ENCODE measurements at places on chromosomes 4 and X.
A peak's percentile ranks its signal among the peaks of the same experiment; 100 is the strongest.

GRCh38 chr4:126238013-126238412 is 923.3 kb downstream of the FAT4 start:
- DNase-seq, result no peak

DNA sequence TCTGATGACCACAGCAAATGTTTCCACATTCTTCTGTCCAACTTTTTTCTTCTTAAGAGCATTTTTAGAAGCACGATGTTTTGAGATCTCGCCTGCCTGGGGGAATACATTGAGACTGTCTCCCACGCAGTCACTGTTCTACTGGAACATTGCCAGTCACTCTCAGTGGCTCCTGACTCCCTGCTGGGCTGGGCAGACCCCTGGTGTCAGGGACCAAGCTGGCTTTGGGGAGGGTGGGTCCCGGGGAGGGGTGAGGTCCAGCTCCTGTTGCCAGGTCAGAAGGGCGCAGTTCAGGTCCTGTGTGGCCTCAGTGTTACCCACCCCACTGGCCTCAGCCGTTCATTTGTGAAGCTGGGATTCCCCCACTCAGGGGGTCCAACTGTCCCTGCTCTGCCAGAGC is 18.9 kb upstream of the ABLIM2 start:
- DNase-seq, result no peak

DNA sequence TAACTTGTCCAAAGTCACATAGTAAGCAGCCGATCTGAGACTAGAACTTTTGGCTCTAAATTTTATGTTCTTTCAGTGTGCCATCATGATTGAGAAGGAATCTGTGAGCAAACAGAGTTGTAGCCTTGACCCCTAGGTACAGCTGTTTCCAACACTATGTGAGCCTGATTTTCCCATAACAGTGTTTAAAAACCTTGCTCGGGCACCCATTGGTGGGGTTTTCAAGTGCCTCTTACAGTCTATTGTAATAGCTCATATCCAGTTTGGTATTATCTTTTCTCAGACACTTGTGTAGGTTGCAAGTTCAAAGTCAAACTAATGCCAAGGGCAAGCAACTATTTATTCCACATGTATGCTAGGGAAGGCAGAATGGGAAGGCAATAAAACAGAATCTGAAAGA is 467.9 kb downstream of the INPP4B start:
- no peak for DNase-seq

GRCh38 chr4:185211035-185211434 is 1.6 kb downstream of the SNX25 start:
- peak; percentile 32 for DNase-seq

GRCh38 chr4:41638866-41639265 is 100.9 kb downstream of the LIMCH1 start:
- no peak for DNase-seq

GRCh38 chrX:29911673-29912072 is 303.7 kb upstream of the MAGEB2 start:
- DNase-seq, result no peak

- DNase-seq, result no peak
These were observed 41.0 kb downstream of the CD99L2 start for GRCh38 chrX:150857453-150857852.
